ENCODE measurements at places on chromosomes 16 and 17.

DNA sequence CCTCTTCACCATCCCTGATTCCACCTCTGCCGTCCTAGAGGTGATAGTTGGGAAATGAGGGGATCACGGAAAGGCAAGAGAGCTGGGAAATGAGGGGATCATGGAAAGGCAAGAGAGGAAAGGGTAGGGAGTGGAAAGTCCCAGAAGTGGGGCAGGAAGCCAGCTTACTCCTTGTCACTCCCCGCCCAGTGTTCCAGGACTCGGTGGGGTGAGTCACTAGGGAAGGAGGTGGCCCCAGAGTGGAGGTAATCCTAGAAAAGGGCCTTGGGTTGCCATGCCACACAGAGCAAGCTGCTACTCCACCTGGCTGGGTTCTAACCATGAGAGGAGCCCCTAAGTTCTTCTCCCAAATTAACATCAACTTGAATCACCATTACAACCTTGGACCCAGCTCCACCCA is 14.8 kb downstream of the ALOXE3 start:
- no peak for DNase-seq

DNA sequence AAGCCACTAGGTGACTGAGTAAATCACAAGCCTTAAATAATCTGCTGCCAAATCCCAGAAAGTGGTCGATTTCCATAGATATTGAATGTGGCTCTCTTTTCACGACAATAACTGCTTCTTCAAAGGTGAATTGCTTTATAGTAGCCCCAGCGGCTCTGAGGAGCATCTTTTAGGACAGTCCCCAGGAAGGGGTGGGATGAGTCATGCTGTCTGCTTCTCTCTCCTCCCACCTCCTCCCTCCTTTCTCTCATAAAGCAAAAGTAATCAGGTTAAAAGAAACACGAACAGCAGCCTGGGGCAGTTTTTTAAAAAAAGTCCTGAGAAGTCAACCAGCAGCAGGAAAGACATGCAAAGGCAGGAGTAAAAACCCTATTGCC is 1.8 kb downstream of the KIAA0513 start:
- peak; percentile 48 for DNase-seq

DNA sequence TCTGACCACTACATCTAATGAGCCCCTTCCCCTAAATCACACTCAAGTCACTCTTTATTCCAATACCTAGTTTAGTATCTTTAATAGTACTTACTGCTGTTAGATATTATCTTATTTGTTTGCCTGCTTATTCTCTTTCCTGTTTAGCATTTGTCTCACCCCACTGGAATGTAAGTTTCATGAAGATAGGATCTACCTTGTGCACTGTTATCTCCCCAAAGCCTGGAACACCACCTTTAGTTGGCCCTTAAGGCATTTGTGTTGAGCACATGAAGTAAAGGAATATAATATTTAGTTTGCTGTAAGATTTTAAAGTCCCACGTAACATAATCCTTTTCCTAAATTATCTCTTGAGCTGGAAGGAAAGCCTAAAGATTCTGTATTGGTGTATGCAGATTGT is 50.2 kb downstream of the VPS35L start:
- DNase-seq, result no peak

GRCh38 chr16:67967958-67968399 is 458 bp downstream of the SLC12A4 start:
- DNase-seq, result peak; percentile 73

- DNase-seq, result no peak
Measured at GRCh38 chr17:76166168-76166567, 25.1 kb upstream of the FOXJ1 start.

- no peak for DNase-seq
Measured at GRCh38 chr17:61474934-61475333, 22.7 kb downstream of the TBX4 start.

GRCh38 chr17:75430159-75430974 is 24.9 kb upstream of the GRB2 start:
- DNase-seq, result no peak

DNA sequence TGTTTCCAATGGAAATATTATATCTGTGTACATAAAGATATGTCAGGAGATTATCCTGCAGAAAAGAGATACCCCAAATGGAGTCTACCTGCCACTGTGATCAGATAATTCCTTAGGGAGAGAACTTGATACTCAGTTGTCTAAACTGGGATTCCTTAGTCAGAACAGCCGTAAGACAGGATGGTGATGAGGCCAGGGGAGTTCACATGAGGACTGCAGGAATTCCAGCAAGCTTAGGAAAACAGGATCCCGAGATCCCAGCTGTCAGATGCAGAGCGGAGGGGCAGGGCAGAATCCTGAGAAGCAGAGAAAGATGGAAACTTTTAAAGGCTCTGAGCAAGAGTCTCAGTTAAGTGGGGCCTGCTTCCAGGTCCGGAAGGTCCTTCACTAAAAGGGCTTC is 4.7 kb downstream of the KRABD2 start:
- no peak for DNase-seq

DNA sequence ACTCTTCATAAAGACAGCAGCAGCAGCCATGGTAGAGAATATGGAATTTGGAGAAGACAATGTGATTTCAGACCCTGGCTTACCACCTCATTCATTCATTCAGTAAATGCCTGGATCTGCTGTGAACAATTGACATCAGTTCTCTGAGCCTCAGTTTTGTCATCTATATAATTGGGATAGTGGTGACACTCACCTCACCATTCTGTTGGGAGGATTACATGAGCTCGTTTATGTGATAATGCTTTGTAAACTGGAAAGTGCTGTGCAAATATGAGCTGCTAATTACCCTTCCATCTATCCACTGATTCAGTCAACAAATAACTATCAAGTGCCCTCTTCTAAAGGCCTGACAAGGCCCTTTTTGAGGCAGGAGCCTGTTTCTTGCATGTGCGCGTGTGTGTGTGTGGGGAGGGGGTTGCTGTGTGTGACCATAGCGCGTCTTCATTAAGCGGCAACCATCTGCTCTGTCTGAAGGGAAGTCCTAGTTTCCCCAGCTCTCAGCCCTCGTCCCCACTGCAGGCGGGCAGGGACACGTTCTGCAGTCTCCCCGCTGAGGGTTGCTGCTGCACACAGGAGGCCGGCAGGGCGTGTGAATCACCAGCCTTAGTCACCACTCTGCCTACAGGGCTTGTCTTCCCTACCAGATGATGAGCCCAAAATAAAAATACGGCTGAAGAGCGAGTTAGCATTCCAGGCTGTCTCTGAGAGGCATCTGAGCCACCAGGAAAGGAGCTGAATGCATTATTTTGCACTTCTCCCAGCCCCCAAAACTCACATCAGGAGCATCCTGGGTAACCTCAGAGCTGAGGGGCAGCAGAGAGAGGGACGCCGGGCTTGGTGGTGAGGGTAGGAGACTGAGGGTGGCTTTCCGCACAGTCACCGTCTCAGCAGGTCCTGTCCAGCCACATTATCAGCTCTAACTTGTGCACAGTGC is 19.9 kb downstream of the ARL4D start:
- DNase-seq, result peak; percentile 21

GRCh38 chr16:11801481-11802021 is 4.5 kb upstream of the ZC3H7A start:
- no peak for DNase-seq

DNA sequence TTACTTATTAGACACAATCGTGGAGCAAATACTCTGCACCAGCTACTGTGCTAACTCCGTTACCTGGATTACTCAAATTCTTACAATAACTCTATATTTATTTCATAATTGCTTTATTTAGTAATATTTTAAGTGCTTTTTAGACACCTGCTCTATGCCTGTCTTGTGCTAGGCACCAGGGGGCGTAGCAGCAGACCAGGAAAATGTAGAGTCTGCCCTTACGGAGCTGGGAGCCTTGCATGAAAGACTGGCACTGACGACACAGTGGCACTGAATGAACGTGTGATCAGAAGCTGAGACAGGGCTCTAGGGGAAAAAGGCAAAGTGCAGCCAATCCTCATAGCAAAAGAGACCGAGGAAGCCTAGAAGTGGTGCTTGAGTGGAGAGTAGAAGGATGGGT is 486.5 kb downstream of the CDH13 start:
- peak; percentile 2 for DNase-seq
